Hepatic stellate cell (primary cell): ENCODE measurements at places on chromosomes 4 and X.

DNA sequence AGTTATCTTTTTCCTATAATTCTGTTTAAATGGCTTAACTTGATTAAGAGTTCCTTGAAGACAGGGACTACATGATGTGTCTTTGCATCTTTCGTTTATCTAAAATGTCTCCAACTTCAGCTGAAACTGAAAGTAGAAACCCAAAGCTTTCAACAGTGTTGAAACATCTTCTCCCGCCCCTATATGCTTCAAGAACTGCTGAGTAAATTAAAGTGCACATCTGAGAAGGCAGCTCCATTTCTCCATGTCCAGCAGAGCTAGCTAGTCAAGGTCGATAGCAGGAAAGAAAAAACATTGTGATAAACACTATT lies 185.7 kb upstream of the TBL1X start:
- DNase-seq: peak; percentile 20

DNA sequence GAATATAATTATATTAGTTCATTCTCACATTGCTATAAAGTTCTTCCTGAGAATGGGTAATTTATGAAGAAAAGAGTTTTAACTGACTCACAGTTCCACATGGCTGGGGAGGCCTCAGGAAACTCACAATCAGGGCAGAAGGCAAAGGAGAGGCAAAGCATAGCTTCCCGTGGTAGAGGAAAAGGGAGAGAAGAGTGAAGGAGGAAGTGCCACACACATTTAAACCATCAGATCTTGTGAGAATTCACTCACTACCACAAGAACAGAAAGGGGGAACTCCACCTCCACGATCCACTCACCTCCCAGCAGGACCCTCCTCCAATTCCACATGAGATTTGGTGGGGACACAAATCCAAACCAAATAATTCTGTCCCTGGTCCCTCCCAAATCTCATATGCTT lies 773.4 kb upstream of the INTU start:
- no peak for DNase-seq

DNA sequence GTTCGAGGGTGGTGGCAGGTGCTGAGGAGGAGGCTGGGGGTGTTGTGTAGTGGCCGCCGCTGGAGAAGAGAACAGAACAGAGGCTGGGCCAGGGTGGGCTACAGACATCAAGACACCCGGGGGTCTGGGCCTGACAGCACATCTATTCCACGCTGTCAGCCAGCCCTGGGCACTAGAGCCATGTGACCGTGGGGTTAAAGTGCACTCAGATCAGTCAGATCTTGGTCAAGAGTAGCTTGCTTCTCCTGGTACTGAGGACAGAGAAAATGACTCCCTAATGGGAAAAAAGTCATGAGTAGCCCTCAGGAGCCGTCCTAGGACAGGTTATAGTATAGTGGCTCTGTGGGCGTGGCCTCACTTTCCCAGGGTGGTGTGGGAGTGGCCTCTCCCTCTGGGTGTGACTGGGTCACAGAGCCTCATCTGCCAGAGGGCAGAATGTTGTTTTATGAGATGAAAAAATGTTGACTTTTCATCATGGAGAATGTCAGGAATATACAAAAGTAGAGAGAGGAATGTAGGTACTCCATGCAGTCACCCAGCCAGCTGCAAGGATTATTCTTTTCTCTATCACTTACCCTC lies 19.4 kb downstream of the TRMT44 start:
- no peak for DNase-seq

- no peak for DNase-seq
These were observed 380.6 kb downstream of the MAPK10 start for GRCh38 chr4:85979276-85979675.

DNA sequence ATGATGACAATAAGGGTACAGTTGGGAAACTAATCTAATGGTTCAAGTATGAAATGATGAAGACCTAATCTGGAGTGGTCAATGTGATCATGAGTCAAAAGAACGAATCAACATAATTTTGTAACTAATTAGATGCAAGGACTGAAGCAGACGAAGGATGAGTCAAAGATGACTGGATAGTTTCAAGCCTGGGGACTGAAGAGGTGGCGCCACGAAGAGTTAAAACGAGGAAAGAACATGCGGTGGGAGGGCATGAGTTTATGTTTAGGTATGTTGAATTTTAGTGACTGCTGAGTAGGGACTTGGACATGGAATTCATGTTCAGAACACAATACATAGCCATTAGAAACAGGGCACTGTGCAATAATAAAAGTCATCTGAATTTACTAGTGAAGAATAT lies 221.5 kb upstream of the FAM241A start:
- no peak for DNase-seq

GRCh38 chr4:74038086-74038424 lies 434 bp downstream of the CXCL3 start:
- no peak for DNase-seq

GRCh38 chr4:80143307-80143679 lies 54.0 kb upstream of the PRDM8 start:
- no peak for DNase-seq

DNA sequence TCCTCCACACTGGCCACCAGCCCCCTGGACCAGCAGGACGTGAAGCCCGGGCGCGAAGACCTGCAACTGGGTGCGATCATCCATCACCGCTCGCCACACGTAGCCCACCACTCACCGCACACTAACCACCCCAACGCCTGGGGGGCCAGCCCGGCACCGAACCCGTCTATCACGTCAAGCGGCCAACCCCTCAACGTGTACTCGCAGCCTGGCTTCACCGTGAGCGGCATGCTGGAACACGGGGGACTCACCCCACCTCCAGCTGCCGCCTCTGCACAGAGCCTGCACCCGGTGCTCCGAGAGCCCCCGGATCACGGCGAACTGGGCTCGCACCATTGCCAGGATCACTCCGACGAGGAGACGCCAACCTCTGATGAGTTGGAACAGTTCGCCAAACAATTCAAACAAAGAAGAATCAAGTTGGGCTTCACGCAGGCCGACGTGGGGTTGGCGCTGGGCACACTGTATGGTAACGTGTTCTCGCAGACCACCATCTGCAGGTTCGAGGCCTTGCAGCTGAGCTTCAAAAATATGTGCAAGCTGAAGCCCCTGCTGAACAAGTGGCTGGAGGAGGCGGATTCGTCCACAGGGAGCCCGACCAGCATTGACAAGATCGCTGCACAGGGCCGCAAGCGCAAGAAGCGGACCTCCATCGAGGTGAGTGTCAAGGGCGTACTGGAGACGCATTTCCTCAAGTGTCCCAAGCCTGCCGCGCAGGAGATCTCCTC lies 600 bp downstream of the POU3F4 start:
- no peak for DNase-seq

DNA sequence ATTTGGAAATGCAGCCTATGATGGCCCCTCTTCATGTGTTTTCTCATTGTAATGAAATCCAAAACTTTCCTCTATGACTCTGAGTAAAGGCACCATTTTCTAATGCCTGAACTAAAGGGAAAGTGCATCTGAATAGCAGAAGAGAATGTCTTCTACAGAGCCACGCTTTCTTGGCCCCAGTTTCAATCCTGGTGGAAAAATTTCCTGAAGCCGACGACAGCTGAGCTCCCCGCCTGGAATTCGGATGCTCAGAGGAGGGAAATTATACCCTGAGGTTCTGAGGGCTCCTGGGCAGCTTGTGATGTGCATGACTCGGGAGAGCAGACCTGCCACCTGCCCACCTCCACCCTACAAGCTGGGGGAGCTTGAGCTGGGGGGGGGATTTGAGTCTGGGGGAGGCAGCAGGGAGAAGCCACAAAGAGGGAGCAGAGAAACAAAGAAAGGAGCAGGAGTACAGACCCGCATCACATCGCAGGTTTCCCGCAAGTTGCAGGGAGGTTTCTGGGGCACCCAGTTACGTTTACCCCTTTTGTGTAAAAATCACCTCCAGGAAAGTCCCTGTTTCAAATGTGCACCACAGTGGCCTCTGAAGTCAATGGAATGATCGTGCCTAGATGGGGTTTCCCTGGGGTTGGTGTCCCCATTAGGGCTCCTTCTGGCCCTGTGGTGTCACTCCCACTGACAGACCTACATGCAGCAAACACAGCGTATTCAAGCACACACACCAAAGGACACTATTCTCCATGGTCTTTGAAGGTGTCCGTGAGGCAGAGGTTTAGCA lies 145.6 kb upstream of the RBPJ start:
- no peak for DNase-seq

- peak; percentile 87 for DNase-seq
These were observed 15.8 kb upstream of the RGS12 start for GRCh38 chr4:3276986-3277385.

- DNase-seq: peak; percentile 85
These were observed at the start of gene USP46 for GRCh38 chr4:52659001-52659721. TSS of gene USP46 (minus strand) at chr4:52659301. CDS start at chr4:52659150, 151 bp downstream.

GRCh38 chrX:22081475-22082092 lies 49.5 kb downstream of the PHEX start:
- peak; percentile 19 for DNase-seq

DNA sequence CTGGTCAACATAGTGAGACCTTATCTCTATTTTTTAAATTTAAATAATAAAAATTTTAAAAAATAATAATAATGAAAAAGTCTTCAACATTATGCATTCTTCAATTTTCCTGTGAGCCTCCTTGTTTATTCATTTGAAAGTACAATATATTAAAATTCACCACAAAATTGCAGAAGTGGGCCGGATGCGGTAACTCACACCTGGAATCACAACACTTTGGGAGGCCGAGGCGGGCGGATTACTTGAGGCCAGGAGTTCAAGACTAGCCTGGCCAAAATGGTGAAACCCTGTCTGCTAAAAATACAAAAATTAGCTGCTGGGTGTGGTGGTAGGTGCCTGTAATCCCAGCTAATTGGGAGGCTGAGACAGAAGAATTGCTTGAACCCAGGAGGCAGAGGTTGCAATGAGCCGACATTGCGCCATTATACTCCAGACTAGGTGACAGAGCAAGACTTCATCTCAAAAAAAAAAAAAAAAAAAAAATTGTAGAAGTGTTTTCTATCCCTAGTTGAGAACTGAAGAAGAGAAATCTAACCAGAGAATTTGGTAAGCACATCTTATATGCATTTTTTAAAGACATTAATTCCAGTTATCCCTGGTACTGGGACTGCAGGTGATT lies 56.9 kb downstream of the RBM47 start:
- DNase-seq: no peak

- no peak for DNase-seq
These were observed 32.9 kb downstream of the CHM start for GRCh38 chrX:86014421-86014820.

GRCh38 chr4:10180927-10181744 lies 64.5 kb upstream of the WDR1 start:
- peak; percentile 39 for DNase-seq

DNA sequence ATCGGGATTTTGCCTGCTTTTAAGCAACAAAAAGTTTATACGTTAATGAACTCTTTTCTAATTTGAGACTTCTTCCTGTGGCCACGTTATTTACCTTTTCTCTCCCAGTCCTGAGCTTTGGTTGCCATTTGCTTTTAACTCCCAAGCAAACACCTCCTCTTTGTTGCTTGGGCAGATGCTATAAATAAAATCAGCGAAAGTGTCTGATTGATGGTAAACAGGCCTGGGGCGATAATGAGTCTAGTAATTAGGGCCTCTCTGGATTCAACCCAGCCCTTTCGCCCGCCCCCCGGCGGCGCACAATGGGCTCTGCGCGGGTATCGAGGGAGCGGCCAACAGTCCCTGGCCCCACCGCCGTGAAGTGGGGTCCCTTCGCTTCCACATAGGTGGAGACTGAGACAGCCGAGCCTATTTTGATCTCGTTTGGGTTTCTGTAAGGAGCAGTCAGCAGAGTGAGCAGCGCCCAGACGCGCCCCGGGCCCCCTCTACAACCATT lies 790 bp downstream of the CLGN start:
- DNase-seq: no peak

DNA sequence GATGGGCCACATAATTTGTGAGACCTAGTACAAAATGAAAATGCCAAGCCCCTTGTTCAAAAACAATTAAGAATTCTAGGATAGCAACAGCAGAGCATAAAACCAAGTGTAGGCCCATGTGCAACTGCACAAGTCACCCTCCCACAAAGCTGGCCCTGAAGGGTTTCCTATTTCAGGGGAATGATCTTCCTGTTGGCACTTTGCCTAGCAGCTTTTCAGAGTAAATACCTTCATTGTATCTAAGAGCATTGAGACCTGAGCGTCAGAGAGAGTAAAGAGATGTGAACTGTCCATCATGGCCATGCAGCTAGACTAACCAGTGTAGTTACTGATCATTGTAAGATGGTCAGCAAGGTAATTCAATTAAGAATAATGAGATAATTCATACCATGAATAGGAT lies 113.6 kb downstream of the CNKSR2 start:
- no peak for DNase-seq

- DNase-seq: no peak
These were observed 98.7 kb upstream of the CBLL2 start for GRCh38 chrX:22173966-22174365.

- DNase-seq: no peak
These were observed 62.2 kb upstream of the DMD start for GRCh38 chrX:33273535-33273934.

DNA sequence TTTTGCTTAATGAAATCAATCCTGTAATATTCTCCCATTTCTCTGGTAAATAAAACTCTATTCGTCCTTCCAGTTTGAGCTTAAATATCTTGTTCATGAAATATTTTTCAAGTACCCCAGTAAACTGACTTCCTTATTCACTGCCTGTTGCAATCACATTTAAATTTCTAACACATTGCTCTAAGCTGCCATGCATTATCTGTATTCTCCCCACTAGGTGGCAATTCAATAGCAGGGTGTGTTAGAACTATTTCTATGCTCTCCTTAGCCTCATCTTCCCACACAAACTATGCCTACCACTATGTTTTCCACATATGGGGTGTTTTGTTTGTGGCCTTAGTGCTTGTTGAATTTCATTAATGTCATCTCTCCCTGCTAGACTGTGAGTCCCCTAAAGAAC lies 377.1 kb upstream of the HS3ST1 start:
- peak; percentile 3 for DNase-seq

DNA sequence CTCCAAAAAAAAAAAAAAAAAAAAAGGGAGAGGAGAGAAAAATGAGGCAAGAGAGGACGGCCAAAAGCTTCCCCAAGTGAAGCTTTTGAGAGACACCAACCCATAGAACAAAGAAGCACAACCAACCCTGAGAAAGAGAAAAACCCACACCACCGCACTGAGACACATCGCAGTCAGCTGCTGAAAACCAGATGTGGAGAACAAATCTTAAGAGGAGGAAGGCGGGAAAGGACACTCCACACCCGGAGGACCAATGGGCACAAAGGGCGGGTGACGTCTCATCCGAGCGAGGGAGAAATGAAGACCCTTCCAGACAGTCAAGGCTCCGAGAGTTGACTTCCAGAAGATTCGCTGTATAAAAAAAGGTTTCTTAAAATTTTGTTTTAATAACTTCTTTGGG lies 112.1 kb downstream of the AFAP1 start:
- no peak for DNase-seq
